ENCODE measurements at places on chromosomes 4 and X.

DNA sequence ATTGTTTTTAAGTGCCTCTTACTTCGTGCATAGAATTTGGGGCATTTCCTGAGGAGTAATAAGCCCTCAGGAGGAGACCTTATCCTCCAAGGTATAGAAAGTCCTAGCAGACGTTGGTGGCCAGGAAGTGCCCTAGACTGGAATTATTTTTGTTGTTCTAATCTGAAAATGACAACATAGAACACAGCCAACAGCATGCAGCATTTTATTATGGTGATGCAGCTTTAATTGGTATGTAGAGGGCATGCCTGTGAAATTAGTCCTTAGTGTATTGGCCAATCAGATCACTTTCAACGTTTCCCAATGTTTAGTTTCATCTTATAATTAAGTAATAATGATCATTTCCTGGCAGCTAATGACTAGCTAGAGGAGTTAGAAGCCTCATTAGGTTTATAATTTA is 199.2 kb downstream of the SHROOM3 start:
- DNase-seq, result no peak

DNA sequence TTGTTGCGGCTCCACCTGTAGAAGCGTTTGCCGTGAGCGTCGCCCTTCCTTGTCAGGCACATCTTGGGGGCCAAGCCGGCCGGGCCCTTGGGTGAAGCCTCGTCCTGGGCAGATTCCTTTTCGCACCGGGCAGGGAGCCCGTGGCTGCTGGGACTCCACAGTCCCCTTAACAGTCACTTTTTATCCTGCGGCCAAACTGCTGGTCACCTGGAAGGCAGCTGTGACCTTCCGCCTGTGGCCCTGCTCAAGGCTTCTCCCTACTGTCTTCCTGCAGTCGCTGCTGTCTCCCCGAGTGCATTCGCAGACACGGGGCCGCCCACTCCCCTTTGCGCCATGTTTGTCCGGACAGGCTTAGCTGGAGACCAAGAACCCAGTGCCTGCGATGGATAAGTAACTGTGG is 55.0 kb downstream of the PCGF3 start:
- no peak for DNase-seq

DNA sequence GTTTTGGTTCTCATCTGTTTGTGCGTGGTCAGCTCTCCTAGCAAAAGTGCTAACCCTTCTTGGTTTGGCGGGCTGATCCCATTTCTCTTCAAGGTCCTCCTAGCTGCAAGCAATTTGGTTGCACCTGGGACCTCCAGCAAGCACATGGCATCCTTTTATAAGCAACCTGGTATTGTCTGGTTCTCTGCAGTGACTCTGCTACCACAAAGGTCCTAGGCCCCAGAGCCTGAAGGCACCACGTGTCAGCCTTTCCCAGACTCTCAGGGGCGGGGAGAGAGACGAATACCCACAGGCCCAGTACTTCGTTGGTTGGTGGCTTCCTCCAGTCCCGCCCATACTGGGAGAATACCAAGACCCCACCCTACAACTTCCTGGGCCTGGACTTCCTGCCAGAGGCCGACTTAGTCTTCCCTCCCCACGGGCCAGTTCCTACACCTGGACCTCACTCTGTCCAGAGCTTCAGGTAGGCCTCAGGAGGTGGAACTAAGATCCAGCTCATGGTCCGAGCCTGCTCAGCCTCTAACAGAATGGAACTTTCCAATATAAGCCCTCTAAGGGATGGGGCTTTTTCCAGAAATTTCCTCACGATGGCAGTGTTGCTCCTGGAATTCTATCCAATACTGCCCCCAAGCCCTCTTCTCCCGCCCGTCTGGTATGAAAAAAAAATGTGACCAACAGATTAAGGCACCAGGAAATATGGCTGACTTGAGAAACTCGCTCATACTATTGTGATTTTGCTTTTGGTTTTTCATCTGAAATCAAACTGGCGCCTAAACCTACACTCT is 192.5 kb upstream of the STK26 start:
- DNase-seq, result peak; percentile 85

DNA sequence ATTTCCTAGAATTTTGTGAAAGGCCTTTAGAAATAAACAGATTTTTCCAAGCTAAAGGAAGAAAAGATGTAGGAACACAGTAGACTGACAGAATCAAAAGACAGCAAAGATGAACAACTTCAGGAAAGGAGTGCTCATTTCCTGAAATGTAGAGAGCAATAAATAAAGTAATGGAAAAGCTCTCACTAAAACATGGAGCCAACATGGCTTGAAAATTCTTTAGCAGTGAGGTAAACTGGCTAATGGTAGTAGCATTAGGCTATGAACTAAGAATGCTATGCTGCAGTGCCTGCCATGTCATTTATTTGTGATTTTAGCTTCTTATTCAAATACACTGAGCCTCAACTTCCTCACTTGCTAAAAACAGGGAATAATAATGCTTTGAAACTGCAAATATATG is 108.7 kb downstream of the IQCM start:
- no peak for DNase-seq

GRCh38 chr4:163649557-163650091 is 155.1 kb downstream of the TMA16 start:
- DNase-seq, result no peak

All from suppressor macrophage treated with lipopolysaccharide for 4 hours (primary cell).